CD4-positive, alpha-beta T cell (primary cell): ENCODE measurements at places on chromosomes 2 and 18. TPM values are rescaled to one million over a fixed set of nuclear protein-coding genes. Genes with fewer than 3 reads are reported as not detected.

- no peak overlapping the region for H3K27ac ChIP-seq
- H3K36me3 ChIP-seq: no peaks in the 10 kb centered on the region
- H3K4me1 ChIP-seq: no peaks in the 10 kb centered on the region
- H3K4me3 ChIP-seq: no peak overlapping the region
Observed at GRCh38 chr2:46689993-46690392, 210.6 kb downstream of the TMEM247 start.

DNA sequence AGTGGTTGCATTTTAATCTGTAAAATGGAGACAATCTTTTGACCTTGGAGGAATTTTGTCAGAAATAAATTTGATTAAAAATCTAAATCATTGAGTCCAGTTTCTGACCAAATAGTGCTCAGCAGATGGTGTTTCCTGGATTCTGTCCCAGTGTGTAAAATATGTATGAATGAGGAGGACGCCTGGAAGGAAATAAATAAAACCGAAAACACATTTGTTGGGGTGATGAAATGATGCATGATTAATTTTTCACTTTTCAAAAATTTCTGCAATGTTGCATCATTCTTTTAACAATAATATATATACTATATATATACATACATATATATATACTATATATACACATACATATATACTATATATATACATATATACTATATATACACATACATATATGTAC lies 261.1 kb upstream of the TRIB2 start:
- no peaks in the 10 kb centered on the region for H3K36me3 ChIP-seq
- no peaks in the 10 kb centered on the region for H3K27me3 ChIP-seq
- H3K4me3 ChIP-seq: no peak overlapping the region
- no peak for DNase-seq
- no peak overlapping the region for H3K27ac ChIP-seq

DNA sequence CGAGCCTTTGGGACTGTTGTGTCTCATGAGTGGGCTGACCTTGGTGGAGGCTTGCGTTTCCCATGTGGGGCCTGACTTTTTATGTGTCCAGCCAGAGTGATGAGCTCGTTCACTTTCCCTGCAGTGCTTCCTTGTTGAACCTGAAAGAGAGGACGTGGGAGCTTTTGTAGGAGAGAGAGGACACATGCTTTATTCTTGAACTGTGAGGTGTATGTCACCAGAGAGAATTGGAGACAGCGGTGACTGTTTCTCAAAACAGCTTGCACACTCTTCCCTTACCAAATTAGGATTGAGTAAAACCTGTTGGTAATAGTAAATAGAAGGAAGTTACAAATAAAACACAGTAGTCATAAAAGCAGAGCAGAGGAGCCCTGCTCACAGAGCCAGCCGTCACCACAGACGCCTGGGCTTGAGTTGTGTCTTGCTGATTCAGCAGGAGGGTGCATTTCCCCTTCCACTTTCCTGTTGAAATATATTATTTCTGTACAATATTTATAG lies 60.7 kb downstream of the INPP4A start:
- H3K4me3 ChIP-seq: no peak overlapping the region
- H3K27ac ChIP-seq: no peak overlapping the region
- H3K4me1 ChIP-seq: peaks cover 90% of the 10 kb centered on the region

CRYBA2 gene
- total RNA-seq: not detected

- H3K36me3 ChIP-seq: no peaks in the 10 kb centered on the region
- no peaks in the 10 kb centered on the region for H3K27me3 ChIP-seq
- no peak for DNase-seq
- no peak overlapping the region for H3K27ac ChIP-seq
- H3K4me3 ChIP-seq: no peak overlapping the region
- peaks cover 26% of the 10 kb centered on the region for H3K4me1 ChIP-seq
Observed at GRCh38 chr2:160267692-160268091, 67.6 kb upstream of the ITGB6 start.

C18orf54 gene
- total RNA-seq: 0.44 TPM

DNA sequence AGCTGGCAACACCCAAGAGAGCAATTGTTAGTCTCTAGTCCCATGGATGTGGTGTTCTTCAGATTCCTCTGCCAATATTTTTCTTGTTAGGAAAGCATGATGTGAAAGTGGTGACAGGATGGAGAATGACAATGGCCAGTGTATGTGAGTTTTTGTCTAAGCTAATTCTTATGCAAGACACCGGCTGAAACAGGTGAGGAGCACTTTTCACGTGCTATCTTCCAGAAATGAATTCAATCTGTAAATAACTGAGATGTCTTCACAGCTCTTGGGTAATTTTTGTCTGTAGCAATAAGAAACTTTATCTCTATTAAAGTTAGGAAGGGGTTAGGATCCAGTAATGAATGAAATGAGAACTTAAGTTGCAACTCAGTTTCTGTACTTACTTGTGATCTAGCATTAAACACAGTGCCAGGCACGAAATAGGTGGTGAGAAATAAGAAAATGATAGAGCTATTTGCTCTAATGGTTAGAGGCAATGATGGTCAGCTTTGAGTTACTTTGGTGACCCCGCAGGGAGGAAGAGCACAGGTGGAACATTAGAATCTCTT lies 676 bp upstream of the AGPS start:
- H3K27ac ChIP-seq: no peak overlapping the region

- no peak overlapping the region for H3K27ac ChIP-seq
- H3K4me1 ChIP-seq: peaks cover 5% of the 10 kb centered on the region
- H3K36me3 ChIP-seq: no peaks in the 10 kb centered on the region
- peaks cover 20% of the 10 kb centered on the region for H3K27me3 ChIP-seq
Observed at GRCh38 chr2:9945596-9945995, 5.9 kb upstream of the GRHL1 start.

ARHGAP15 gene
- total RNA-seq: 158 TPM

GRCh38 chr18:10841203-10841602 lies 308.2 kb downstream of the PIEZO2 start:
- H3K27me3 ChIP-seq: no peaks in the 10 kb centered on the region
- no peak overlapping the region for H3K27ac ChIP-seq
- H3K4me1 ChIP-seq: no peaks in the 10 kb centered on the region
- no peaks in the 10 kb centered on the region for H3K36me3 ChIP-seq
- no peak overlapping the region for H3K4me3 ChIP-seq

DNA sequence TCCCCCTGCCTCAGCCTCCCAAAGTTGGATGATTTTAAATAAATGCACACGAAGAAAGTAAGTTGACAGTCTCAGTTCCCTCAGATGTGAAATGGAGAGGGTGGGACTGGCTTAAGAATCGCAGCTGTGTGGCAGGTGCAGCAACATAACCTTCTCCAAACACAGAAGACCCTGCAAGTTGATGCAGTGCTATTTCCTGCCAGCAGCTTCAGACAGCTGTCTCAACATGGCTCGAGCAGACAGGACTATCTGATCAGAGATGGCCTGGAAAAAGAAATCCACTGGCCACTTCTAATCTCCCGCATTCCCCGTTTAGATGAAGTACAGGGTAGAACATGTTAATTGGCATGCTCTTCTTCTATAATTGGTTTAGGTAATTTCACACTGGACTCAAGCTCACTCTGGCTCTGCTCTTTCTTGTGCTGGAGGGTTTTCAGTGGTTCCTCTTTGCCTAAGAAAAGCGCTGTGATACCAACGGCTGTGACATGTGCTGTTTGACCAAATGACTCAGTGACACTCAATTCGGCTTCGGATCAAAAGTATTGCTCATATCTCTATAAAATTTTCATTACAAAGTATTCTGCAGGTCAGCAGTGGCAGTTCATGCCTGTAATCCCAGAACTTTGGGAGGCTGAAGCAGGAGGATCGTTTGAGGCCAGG lies 40.2 kb downstream of the MYOM1 start:
- H3K4me3 ChIP-seq: no peak overlapping the region
- no peaks in the 10 kb centered on the region for H3K27me3 ChIP-seq
- DNase-seq: no peak
- no peak overlapping the region for H3K27ac ChIP-seq
- H3K36me3 ChIP-seq: no peaks in the 10 kb centered on the region
- H3K4me1 ChIP-seq: no peaks in the 10 kb centered on the region

DNA sequence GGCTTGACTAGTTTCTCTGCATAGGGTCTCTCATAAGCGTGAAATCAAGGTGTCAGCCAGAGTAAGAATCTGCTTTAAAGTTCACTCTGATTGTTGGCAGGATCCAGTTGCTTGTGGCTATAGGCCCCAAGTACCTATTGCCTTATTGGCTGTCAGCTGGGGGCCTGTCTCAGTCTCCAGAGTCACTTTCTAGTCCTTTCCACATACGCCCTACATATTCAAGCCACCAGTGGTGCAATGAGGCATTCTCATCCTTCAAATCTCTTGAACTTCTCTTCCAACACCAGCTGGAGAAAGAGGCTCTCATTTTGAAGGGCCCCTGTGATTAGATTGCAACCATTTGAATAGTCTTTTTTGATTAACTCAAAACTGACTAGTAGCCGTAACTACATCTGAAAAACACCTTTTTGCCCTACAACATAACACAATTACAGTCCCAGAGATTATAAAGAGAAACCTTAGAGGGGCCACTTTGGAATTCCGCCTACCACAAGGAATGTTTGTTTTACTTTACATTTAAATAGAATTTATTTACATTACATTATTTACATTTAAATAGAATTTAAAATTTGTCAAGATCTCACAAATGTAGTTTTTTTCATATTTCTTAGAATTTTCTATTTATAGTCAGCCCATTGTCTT lies 520.1 kb downstream of the DSC3 start:
- H3K27ac ChIP-seq: no peak overlapping the region
- H3K4me3 ChIP-seq: no peak overlapping the region
- H3K4me1 ChIP-seq: no peaks in the 10 kb centered on the region
- H3K27me3 ChIP-seq: no peaks in the 10 kb centered on the region
- no peak for DNase-seq
- no peaks in the 10 kb centered on the region for H3K36me3 ChIP-seq

- H3K4me1 ChIP-seq: peaks cover 21% of the 10 kb centered on the region
- no peak for DNase-seq
- peaks cover 93% of the 10 kb centered on the region for H3K27me3 ChIP-seq
- H3K36me3 ChIP-seq: no peaks in the 10 kb centered on the region
- no peak overlapping the region for H3K27ac ChIP-seq
Observed at GRCh38 chr2:176111309-176111663, 4.2 kb downstream of the HOXD11 start.

TMEM247 gene
- total RNA-seq: not detected

GRCh38 chr2:54459037-54459441 lies 2.9 kb downstream of the SPTBN1 start:
- peaks cover 40% of the 10 kb centered on the region for H3K27me3 ChIP-seq
- no peak overlapping the region for H3K4me3 ChIP-seq
- H3K4me1 ChIP-seq: peaks cover 17% of the 10 kb centered on the region
- no peaks in the 10 kb centered on the region for H3K36me3 ChIP-seq

DNA sequence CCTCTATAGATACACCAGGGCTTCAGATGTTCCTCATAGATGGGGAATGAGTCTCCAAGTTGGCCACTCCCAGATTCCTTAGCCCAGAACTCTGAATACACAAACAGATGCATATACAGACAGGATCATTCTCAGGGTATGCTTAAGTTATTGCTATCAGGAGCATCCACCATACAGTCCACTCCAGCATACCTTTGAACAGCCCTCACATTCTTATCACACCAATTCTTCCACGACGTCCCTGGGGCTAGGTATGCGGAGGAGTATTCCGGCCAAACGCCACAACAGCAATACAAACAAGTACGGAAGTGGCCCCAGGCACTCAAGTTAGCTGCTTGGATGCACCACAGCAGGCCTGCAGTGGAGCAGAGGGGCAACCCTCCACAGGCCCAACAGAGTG lies 312.5 kb upstream of the CHAC2 start:
- no peaks in the 10 kb centered on the region for H3K36me3 ChIP-seq
- no peak for DNase-seq
- H3K4me1 ChIP-seq: no peaks in the 10 kb centered on the region
- H3K27me3 ChIP-seq: no peaks in the 10 kb centered on the region

GRCh38 chr2:63735931-63736330 lies 105.8 kb upstream of the UGP2 start:
- no peaks in the 10 kb centered on the region for H3K36me3 ChIP-seq
- no peak overlapping the region for H3K27ac ChIP-seq
- no peak for DNase-seq
- no peak overlapping the region for H3K4me3 ChIP-seq
- H3K27me3 ChIP-seq: no peaks in the 10 kb centered on the region

CXCR1 gene
- total RNA-seq: not detected

GRCh38 chr2:155215037-155215707 lies 516.7 kb downstream of the KCNJ3 start:
- no peak overlapping the region for H3K4me3 ChIP-seq
- H3K4me1 ChIP-seq: no peaks in the 10 kb centered on the region
- no peaks in the 10 kb centered on the region for H3K27me3 ChIP-seq
- no peaks in the 10 kb centered on the region for H3K36me3 ChIP-seq

GRCh38 chr2:71243634-71244301 lies 16.9 kb upstream of the PAIP2B start:
- H3K36me3 ChIP-seq: no peaks in the 10 kb centered on the region
- H3K4me1 ChIP-seq: no peaks in the 10 kb centered on the region
- H3K27ac ChIP-seq: no peak overlapping the region
- no peak overlapping the region for H3K4me3 ChIP-seq
- DNase-seq: no peak
- no peaks in the 10 kb centered on the region for H3K27me3 ChIP-seq

- no peak for DNase-seq
- H3K36me3 ChIP-seq: no peaks in the 10 kb centered on the region
- H3K4me3 ChIP-seq: no peak overlapping the region
- peaks cover 11% of the 10 kb centered on the region for H3K4me1 ChIP-seq
- no peak overlapping the region for H3K27ac ChIP-seq
- no peaks in the 10 kb centered on the region for H3K27me3 ChIP-seq
Observed at GRCh38 chr2:168355121-168355520, 101.0 kb upstream of the CERS6 start.

GRCh38 chr2:33377048-33377447 lies 99.4 kb upstream of the RASGRP3 start:
- no peak for DNase-seq
- no peak overlapping the region for H3K27ac ChIP-seq
- no peaks in the 10 kb centered on the region for H3K4me1 ChIP-seq
- H3K4me3 ChIP-seq: no peak overlapping the region
- H3K36me3 ChIP-seq: no peaks in the 10 kb centered on the region
- H3K27me3 ChIP-seq: no peaks in the 10 kb centered on the region

SLC30A3 gene
- not detected for total RNA-seq

ABCB6 gene
- total RNA-seq: 3.1 TPM

SERPINB7 gene
- not detected for total RNA-seq

GRCh38 chr2:143230506-143231253 lies 101.5 kb downstream of the ARHGAP15 start:
- H3K4me3 ChIP-seq: no peak overlapping the region
- peaks cover 73% of the 10 kb centered on the region for H3K36me3 ChIP-seq
- no peak for DNase-seq
- H3K27me3 ChIP-seq: no peaks in the 10 kb centered on the region

DNA sequence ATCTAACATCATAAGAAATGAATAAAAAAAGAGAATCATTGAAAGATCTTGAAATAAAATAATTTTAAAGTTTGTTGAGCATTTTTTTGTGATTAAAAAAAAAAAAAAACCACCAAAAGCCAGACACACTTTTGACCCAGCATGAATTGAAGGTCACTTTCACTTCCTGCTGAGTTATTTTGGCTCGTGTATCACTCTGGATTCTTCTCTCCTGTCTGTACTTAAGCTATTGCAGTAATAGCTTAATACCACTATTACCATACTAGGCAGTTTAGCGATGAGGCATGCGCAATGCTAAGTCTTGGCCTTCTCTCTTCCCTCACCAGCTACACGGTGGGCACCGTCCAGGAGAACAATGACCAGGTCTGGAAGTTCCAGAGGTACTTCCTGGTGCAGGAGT lies 54.5 kb upstream of the SPP2 start:
- H3K27me3 ChIP-seq: no peaks in the 10 kb centered on the region
- peaks cover 66% of the 10 kb centered on the region for H3K4me1 ChIP-seq
- H3K36me3 ChIP-seq: no peaks in the 10 kb centered on the region
- DNase-seq: no peak
- no peak overlapping the region for H3K27ac ChIP-seq

OTX1 gene
- total RNA-seq: not detected
